Vagina (tissue), 2 donors: ENCODE measurements at places on chromosomes 7 and 10.

- no peak for DNase-seq
Measured at GRCh38 chr7:114334989-114335388, 79.6 kb upstream of the FOXP2 start.

GRCh38 chr7:124924906-124925305 lies 4.7 kb downstream of the POT1 start:
- no peak for DNase-seq

- DNase-seq: peak; percentile 29
Measured at GRCh38 chr10:113236998-113237397, 287.0 kb downstream of the TCF7L2 start.

DNA sequence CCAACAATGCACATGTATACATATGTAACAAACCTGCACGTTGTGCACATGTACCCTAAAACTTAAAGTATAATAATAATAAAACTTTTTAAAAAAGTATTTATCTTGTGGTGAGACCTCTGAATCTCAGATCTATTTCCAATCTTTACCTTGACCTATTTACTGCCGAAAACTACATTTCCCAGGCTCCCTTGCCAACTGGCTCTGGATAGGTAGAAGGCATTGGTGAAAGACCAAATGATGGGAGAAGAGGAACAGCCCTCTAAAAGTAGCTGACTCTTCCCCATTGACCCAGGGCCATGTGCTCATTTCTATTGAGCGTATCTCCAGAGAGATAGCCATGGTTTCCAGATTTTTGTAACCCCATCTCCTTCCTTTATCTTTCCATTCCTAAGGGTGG lies 247.4 kb downstream of the GPAM start:
- DNase-seq: no peak

GRCh38 chr10:59847326-59847725 lies 59.0 kb downstream of the CCDC6 start:
- DNase-seq: no peak

- DNase-seq: no peak
Measured at GRCh38 chr10:101828766-101829551, 10.7 kb upstream of the OGA start.

GRCh38 chr10:7318836-7319235 lies 92.0 kb downstream of the SFMBT2 start:
- no peak for DNase-seq

GRCh38 chr7:137670222-137671064 lies 176.3 kb downstream of the DGKI start:
- no peak for DNase-seq

GRCh38 chr10:13527864-13528122 lies 1.0 kb downstream of the BEND7 start:
- no peak for DNase-seq

DNA sequence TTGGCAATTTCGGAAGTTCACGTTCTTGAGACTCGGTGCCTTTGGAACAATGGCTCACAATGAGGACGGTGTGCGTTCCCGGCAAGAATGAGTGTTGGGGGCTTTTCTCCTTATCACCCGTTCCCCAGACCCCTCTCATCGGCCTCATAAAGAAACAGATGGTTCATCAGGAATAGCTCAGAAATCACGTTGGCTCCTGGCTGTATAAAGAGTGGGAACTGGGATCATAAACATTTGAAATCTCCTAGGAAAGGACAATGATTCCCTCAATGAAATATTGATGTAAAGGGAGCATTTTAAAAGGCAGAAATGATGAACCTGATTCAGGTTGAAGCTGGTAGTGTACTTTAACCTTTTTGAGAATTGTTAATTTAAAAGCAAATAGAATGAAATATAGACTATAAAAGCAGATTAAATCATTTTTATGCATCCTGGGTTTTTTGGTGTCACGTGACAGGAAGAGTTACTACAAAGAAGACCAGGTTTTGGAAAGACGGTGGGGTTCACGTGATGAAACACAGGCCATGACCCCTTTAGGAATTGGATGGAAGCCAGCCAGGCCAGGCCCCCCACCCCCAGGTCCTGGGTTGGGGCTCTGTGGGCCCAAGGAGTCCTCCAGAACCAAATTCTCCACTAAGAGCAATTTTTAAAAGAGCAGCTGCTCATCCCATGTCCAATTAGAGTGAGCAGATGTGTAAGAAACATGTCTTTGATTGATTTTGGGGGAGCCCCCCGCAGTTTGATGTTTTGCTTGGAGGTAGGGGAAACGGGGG lies 63.0 kb downstream of the CUX1 start:
- DNase-seq: no peak

GRCh38 chr7:74064696-74065095 lies 18.9 kb upstream of the LIMK1 start:
- DNase-seq: no peak

- DNase-seq: no peak
Measured at GRCh38 chr7:95469187-95469586, 16.6 kb upstream of the ASB4 start.

DNA sequence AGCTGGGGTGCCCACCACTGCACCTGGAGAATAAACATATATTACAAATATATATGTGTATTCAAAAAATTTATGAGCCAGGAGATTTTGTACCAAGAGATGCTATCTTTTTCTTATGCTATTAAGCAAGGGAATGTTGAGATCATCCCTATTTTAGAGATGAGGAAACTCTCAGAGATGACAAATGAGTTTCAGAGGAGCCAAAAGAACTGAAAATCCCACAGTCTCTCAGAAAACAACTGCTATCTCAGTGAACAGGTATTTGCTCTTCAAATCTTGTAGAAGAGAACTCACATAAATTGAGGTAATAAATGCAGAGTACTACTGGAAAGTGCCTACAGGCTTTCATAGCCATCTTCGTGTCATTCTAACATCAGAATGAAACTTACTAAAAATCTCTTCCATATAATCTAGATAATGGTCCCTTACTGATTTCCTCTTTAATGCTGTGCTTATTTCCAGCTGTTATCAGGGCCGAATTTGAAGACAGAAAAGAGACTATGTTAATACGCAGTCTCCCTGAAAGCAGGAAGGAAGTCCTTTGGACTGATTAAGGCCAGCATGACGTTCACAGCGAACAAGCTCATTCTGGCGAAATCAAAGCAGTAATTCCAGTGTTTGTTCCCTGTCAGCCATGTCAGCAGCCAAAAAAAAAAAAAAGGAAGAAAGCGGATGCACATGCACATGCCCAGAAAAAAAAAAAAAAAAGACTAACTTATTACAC lies 29.4 kb upstream of the ANAPC16 start:
- no peak for DNase-seq

- DNase-seq: no peak
Measured at GRCh38 chr10:90352288-90352687, 505.6 kb downstream of the HTR7 start.

- DNase-seq: no peak
Measured at GRCh38 chr7:2006921-2007381, 225.8 kb downstream of the MAD1L1 start.

DNA sequence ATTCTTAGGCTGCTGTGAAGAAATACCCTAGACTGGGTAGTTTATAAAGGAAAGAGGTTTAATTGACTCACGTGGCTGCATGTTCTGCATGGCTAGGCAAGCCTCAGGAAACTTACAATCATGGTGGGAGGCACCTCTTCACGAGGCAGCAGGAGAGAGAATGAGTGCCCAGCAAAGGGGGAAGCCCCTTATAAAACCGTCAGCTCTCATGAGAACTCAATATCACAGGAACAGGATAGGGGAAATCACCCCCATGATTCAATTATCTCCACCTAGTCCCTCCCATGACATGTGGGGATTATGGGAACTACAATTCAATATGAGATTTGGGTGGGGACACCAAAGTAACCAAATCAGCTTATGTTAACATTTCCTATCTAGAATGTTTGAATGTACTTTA lies 259.2 kb downstream of the TWIST1 start:
- DNase-seq: no peak

GRCh38 chr7:46107610-46108217 lies 186.6 kb upstream of the IGFBP3 start:
- no peak for DNase-seq

GRCh38 chr10:49187950-49188761 lies at the start of gene TMEM273:
Gene TMEM273 (minus strand): TSS chr10:49188391. CDS start chr10:49188336, 55 bp downstream.
- DNase-seq: peak; percentile 87

GRCh38 chr7:116836911-116837310 lies 25.5 kb upstream of the CAPZA2 start:
- DNase-seq: no peak

DNA sequence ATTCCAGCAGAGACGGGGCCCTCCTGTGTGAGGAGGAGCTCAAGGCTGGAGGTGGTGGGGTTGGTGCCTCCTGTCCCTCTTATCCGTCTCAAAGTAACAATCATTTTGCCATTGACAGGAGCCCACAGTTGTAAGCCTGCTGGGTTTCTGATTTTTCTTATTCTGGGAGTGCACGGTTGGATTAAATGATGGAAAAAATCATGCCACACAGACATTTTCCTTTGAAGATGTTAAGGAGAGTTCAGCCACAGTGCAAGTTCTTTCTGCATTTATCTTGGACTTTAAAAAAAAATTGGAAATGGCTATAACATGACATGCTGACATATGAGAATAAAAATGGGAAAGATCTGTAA lies 8.4 kb upstream of the LYZL1 start:
- DNase-seq: no peak

GRCh38 chr7:28044825-28045224 lies 135.8 kb downstream of the JAZF1 start:
- DNase-seq: no peak

GRCh38 chr10:30011956-30012647 lies 47.3 kb downstream of the JCAD start:
- DNase-seq: no peak

DNA sequence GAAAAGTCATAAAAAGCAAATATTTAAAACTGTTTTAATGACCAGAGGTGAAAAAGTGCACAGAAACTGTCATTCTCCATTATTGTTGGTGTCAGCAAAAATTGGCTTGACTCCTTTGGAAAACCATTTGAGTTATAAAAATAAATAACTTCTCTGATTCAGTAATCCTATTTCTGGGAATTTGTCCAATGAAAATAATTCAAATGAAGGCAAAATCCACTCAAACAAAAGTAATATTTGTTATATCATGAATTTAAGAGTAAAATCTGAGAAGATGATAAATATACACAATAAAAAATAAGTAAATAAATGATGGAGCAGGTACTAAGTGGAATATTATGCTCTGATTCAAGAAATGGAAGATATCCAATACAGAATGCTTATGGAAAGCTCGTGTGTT lies 326.6 kb upstream of the KLF6 start:
- no peak for DNase-seq

DNA sequence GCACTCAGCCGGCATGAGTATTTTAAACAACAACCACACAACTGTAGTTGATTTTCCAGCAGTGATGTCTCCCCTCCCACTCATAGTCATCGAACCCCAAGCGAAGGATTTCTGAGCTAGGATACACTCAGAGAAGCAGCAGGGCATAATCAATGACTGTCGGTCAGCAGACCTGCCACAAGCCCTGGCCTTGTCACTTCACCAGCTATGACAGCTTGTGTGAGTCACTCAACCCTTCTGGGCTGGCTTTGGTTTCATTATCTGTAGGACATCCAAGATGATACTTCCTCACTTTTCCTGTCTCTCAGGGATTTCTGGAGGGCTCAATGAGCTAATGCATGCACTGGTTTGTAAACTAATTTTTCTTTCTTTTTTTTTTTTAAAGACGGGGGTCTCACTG lies 22.0 kb upstream of the UBE3C start:
- no peak for DNase-seq

- no peak for DNase-seq
Measured at GRCh38 chr7:148473703-148474480, 116.7 kb upstream of the C7orf33 start.

GRCh38 chr10:84185526-84186175 lies 8.7 kb upstream of the CDHR1 start:
- DNase-seq: no peak

DNA sequence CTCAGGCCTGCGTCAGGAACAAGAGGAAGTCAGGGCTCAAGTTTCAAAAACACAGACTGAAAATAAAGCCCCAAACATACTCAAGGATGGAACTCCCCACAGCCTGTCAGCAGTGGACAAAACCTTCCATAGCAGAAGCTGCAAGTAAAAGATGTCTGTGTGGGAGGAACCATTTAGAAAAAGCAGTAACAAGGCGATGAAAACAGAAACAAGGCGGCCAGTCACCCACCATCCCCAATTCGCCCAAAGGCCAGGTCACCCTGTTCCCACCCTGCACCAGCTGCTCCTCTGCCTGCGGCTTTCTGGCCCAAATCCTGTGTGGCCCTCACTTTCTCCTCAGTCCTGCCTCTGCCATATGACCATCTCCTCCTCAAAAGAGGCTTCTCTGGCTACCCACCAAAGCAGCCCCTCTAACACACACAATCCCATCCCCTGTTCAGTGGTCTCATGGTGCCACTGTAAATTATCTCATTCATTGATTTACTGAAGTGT lies 27.8 kb downstream of the KCNMA1 start:
- DNase-seq: no peak

DNA sequence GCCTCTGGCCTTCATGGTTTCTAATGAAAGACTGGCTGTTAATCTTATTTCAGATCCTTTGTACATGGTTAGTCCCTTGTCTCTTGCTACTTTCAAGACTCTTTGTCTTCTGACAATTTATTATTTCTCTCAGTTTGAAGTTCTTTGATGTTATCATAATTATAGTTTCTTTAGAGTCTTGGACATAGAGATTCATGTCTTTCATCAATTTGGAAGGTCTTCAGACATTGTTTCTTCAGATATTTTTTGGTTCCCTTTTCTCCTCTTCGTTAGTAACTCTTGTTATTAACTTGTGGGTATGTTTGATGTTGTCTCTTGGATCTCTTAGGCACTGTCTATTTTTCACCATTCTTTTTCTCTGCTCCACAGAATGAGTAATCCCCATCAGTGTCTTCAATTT lies 8.7 kb downstream of the ZNF37A start:
- no peak for DNase-seq

GRCh38 chr7:33743594-33743993 lies 161.7 kb upstream of the BMPER start:
- DNase-seq: no peak

DNA sequence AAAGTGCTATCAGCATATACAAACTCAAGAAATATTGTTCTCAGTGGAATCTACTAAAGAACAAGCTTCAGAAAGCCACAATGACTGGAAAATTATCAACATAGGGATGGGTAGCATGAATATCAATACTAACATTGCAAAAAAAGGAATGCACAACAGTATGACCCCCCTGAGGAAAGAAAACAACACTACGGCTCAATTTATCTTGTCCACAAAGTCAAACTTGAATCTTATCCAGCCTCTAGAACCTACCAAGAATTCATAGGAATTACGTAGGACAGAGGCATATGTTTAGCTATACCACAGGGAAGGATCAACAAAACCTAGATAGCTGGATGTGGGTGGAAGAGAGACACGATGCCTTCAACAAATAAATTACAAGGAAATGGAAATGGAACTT lies 54.6 kb downstream of the AGMO start:
- no peak for DNase-seq
